ENCODE measurements at places on chromosomes 13 and 19.

- DNase-seq: no peak
These were observed 8.1 kb downstream of the B3GLCT start for GRCh38 chr13:31207661-31208552.

- no peak for DNase-seq
These were observed 5.1 kb downstream of the ZNF784 start for GRCh38 chr19:55619286-55619685.

GRCh38 chr13:27988520-27988919 is at the start of gene URAD:
URAD (minus strand) TSS chr13:27988693; CDS start chr13:27988637, 56 bp downstream.
- no peak for DNase-seq

DNA sequence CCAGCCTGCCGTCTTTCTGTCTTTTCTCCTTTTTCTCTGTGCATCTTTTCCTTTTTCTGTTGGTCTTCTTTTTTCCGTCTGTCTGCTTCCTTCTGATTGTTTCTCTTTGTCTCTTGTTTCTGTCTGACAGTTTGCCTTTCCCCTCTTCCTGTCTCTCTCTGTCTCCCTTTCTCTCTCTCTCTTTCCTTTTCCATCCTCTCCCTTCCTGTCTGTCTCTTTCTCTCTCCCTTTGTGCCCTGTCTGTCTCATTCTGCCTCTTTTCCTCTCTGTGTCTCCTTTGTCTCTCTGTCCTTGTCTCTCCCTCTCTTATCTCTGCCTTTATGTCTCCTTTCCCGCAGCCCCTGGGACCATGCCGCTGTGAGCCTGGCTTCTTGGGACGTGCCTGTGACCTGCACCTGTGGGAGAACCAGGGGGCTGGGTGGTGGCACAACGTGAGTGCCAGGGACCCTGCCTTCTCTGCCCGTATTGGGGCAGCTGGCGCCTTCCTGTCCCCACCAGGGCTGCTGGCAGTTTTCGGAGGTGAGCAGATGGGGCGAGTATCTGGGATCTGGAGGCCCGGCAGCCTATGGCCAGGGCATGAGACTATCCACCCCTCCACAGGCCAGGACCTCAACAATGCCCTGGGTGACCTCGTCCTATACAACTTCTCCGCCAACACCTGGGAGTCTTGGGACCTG is 9.4 kb downstream of the MEGF8 start:
- no peak for DNase-seq

GRCh38 chr13:105737688-105738087 is 797.8 kb downstream of the EFNB2 start:
- no peak for DNase-seq
